A549 treated with RU486 at 1 μM for 4 hours (cell line): ENCODE measurements at places on chromosomes 12 and 14. TPM values are rescaled to one million over a fixed set of nuclear protein-coding genes. Genes with fewer than 3 reads are reported as not detected.

MFAP5 gene
- total RNA-seq, result 0.17 to 0.36 TPM (median 0.26 TPM) in 3 of 5 replicates, not detected in the others

ARMH4 gene
- 0.30 to 0.99 TPM (median 0.55 TPM) in 5 replicates for total RNA-seq

RERGL gene
- not detected in 5 replicates for total RNA-seq

POTEM gene
- total RNA-seq, result not detected in 5 replicates

SLCO1A2 gene
- 0.02 TPM in 1 of 5 replicates, not detected in the others for total RNA-seq

PLEK2 gene
- 22.6 to 30.6 TPM (median 24.8 TPM) in 5 replicates for total RNA-seq

MMAB gene
- 23.1 to 30.9 TPM (median 28.3 TPM) in 5 replicates for total RNA-seq

PLEKHD1 gene
- total RNA-seq, result 0.03 to 0.05 TPM (median 0.04 TPM) in 3 of 5 replicates, not detected in the others

EIF4B gene
- 250 to 434 TPM (median 269 TPM) in 5 replicates for total RNA-seq

RILPL1 gene
- total RNA-seq, result 8.6 to 14.3 TPM (median 14.2 TPM) in 5 replicates

MANSC4 gene
- total RNA-seq, result not detected in 5 replicates

LRRK2 gene
- 0.86 to 2.2 TPM (median 1.9 TPM) in 5 replicates for total RNA-seq

CCDC92 gene
- total RNA-seq, result 17.2 to 25.6 TPM (median 22.9 TPM) in 5 replicates

CDC42BPB gene
- total RNA-seq, result 55.1 to 72.2 TPM (median 68.1 TPM) in 5 replicates

ADAM20 gene
- total RNA-seq, result not detected in 5 replicates

TCTN2 gene
- 11.5 to 14.5 TPM (median 12.9 TPM) in 5 replicates for total RNA-seq

SYNDIG1L gene
- total RNA-seq, result not detected in 5 replicates

NOS1 gene
- total RNA-seq, result 0.43 to 0.61 TPM (median 0.53 TPM) in 5 replicates

NAV3 gene
- 11.0 to 16.6 TPM (median 14.1 TPM) in 5 replicates for total RNA-seq

BEGAIN gene
- total RNA-seq, result 6.6 to 13.7 TPM (median 9.0 TPM) in 5 replicates

IFI27 gene
- 0.25 to 2.0 TPM (median 1.1 TPM) in 5 replicates for total RNA-seq

GLT8D2 gene
- 0.18 to 0.74 TPM (median 0.30 TPM) in 4 of 5 replicates, not detected in the other for total RNA-seq

FSCB gene
- not detected in 5 replicates for total RNA-seq

ALG10 gene
- 3.0 to 6.1 TPM (median 4.9 TPM) in 5 replicates for total RNA-seq

SIX1 gene
- total RNA-seq, result 4.3 to 10.1 TPM (median 9.5 TPM) in 5 replicates

MYH7 gene
- not detected in 5 replicates for total RNA-seq
